Right cardiac atrium (tissue), 5 donors: ENCODE measurements at places on chromosomes 5 and 9. TPM values are rescaled to one million over a fixed set of nuclear protein-coding genes. Genes with fewer than 3 reads are reported as not detected.

DNA sequence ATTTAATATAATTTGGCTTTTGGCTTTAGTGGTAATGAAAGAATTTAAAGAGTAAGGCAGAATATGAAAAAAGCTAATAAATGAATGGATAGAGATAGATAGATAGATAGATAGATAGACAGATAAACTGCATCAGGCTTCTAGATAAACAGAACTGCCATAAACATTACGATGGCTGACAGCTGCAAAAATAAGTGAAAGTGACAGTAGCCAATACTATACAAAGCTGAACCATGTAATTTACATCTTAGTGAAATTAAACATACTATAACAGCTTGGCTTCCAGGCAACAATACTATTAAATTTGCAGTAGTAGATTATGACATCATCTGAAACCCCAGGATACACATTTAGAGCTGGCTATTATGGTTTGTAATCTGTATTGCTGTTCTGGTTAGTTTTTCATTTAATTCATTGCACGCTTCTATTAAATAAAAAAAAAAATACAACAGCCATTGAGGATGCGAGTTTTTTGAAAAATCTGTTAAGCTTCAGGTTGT is 1354.8 kb downstream of the PTPRD start:
- no peak for DNase-seq

DNA sequence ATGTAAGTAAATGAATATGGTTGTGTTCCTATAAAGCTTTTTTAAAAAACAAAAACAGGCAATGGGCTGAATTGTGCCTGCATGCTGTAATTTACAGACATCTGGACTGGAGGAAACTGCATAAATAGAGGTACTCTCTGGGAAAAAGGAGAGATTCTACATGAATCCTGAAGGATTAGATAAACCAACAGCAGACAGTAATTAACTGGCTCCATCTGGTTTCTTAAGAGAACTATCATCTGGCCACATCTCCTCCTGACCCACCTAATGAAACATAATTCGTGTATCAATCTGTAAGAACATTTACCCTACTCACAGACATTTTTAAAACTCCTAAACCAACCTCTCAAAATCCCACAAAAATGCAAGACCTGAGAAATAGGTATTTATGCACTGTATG is 528.1 kb upstream of the ST8SIA4 start:
- no peak for DNase-seq

DNA sequence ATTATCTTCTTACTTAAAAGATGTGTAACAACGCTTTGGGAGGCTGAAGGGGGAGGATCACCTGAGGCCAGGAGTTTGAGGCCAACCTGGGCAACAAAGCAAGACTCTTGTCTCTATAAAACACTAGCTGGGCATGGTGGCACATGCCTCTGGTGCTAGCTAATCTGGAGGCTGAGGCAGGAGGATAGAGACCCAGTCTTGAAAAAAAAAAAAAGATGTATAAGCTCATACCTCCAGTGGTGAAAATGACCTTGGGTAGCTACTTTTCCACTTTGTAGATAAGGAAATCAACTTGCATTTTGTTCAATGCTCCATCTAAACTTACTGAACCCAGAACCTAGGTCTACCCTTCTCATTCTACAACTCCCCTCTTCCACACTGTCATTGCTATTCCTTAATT is 16.6 kb downstream of the ARRDC3 start:
- DNase-seq, result no peak

GRCh38 chr5:18497089-18497488 is 862.8 kb downstream of the TAF11L14 start:
- no peak for DNase-seq

DNA sequence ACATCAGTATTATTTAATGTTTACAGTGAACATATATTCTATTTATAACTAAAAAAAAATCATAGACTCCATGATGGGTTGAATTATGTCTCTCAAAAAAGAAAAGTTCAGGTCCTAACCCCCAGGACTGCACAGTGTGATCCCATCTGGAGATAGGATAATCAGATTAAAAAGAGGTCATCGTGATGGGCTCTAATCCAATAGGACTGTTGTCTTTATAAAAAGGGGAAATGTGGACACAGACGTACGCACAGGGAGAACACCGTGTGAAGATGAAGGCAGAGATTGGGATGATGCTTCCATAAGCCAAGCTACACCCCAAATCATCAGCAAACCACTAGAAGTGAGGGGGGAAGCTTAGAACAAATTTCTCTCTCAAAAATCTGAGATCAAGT is 221.4 kb downstream of the SNX18 start:
- DNase-seq, result no peak

DNA sequence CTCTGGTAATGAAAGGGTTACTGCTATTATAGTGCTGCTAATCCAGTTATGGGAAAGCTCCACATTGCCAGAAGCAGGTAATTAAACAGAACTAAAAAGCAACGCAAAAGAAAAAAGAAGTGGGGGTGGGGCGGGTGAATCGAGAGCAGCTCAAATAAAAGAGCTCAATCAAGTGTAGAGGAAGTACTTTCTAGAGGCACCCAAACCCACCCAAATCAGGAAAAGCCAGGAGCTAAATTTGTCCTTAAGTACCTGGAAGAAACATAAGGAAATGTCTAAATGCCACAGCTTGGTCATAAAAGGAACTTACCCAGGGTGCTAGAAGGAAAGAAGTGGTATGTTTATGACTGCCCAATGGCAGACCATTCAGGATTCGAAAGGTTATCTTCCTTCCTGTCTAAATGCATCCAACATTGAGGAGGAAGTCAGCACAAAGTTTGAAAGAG is 2.4 kb upstream of the RNF145 start:
- DNase-seq, result no peak

DNA sequence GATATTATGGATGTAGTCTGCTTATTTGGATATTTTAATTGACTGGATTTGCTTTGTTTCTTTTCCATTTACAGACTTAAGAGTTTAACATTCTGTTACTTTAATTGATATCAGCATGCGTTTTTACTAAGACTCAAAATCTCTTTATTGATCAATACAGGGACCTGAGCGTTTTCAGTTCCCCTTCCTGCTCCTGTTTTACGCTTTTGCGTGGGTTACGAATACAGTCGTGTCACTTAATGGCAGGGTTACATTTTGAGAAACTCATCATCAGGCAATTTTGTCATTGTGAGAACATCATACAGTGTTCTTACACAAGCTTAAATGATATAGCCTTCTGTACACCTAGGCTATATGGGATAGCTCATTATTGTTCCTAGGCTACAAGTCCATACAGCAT is 65.2 kb downstream of the PBX3 start:
- no peak for DNase-seq

DNA sequence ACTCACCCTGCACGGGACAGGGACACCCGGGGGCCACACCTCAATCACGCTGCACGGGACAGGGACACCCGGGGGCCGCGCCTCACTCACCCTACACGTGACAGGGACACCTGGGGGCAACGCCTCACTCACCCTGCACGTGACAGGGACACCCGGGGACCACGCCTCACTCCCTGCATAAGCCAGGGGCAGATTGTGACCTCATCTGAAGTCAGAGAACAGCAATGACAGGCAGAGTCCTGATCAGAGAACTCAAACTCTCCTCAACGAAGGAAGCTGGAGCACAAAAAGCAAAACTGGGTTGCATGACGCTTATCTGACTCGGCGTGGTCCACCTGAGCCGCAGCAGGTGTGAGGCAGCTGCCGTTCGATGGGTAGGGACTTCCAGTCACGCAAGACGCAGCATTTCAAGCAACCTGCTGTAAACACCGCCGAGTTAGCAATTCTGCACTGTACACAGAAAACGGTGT is 3.2 kb downstream of the TERT start:
- DNase-seq, result peak; percentile 13

- DNase-seq, result no peak
Measured at GRCh38 chr9:127470662-127471061, 19.4 kb downstream of the LRSAM1 start.

DNA sequence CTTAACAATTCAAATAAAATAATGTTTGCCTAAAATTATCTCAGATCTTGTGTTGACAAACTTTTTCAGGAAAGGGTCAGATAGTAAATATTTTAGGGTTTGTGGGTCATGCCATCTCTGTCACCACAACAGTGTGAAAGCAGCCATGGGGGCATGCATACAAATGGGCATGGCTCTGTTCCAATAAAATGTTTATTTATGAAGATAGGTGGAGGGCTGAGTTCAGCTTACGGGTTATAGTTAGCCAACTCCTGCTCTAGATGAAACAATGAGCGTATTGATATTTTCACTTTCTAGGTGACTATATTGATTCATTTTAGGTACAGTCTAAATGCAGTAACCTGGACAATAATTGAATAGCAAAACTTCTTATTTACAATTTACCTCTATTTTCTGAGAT is 533.8 kb upstream of the CLINT1 start:
- DNase-seq, result no peak

GRCh38 chr5:158619083-158619788 is 480.5 kb downstream of the EBF1 start:
- DNase-seq, result no peak

- no peak for DNase-seq
Measured at GRCh38 chr5:11903121-11903613, 1.1 kb downstream of the CTNND2 start.

DNA sequence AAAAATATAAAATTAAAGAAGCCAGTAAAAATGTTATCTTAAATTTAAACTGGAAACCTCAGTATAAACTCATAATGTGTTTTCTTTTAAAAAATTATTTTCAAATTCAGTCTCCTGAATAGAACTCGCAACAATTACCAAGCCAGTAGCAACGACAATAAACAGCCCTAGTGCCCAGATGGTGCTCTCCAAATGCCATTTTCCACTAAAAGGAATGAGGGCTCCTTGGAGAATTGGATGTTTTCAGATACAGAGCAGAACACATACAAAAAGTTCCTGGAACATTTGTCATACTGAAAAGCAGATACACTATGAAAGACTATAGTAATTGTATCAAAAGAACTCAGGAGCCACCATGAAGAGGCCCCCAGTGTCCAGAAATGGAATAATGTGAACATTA is 97.4 kb downstream of the TMC1 start:
- DNase-seq, result no peak

GRCh38 chr5:80192507-80193241 is 63.2 kb downstream of the SERINC5 start:
- DNase-seq, result peak; percentile 56

DNA sequence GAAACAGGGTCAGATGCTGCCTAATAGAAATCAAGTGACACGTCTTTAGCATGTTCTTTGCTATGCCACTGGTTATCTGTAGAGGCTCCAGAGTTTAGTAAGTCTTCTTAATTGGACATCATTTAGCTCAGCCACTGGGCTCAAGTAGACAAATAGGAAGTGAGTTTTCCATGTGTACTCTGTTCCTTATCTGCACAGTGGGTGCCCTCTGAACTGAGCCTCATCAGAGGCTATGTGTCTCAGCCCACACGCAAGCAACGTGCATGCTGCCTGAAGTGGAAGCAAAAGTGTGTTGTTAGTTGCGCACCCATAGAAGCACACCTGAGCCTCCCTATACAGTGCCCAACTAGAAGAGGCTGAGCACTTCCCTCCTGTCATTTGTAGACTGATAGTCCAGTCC is 134.7 kb downstream of the SEMA5A start:
- no peak for DNase-seq

DNA sequence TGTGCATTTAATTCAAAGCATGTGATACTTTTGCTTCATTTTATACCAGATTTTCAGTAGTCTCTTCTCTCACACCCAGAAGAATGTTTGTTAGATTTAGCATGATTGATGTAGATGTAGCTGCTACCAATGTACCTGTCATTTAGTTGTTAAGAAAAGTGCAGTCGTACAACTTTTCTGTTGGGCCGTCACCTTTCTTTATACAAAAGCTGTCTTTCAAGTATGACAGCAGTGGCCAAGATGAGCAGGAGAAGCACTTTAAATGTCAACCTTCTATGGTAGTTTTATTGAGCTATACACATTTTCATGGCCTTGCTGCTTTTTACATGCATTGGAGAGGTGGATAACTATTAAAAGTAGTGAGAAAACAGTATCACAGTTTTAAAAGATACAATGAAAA is 77.7 kb upstream of the PTPRD start:
- DNase-seq, result no peak

DNA sequence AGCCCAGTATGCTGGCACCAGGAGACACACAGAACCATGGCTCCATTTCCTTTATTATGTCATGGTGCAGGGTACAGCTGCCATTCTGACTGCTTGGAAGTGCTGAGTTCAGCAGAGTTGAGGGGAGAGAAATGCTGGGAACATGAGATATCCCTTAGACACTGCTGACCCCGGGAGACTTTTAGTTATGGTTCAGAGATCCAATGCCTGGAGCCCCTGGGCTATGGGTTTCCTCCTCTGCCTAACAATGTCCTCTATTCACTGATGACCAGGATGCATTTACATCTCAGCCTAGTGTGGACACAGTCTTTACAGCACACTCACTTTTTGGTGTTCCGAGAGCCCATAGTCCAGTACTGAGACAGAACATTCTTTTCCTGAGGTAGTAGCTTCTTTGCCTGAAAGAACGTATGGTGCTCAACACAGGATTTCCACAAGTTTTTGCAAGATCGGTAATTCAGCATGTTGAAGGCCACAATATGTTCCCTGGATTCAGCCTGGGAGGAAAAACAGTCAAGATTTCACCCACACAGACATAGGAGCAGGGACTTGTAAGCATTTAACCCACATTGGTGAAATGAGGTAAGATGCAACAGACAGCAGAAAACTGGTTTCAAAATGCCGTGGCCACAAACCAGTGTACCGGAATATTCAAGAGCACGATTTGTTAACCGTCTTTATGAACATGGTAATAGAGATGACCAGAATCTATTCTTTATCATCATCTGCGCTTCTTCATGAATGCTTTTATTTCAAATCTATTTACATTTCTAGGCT is 71.3 kb downstream of the PTPN3 start:
- no peak for DNase-seq

GRCh38 chr9:93130861-93131481 is 3.1 kb downstream of the NINJ1 start:
- peak; percentile 82 for DNase-seq

GRCh38 chr5:12959713-12960112 is 984.8 kb downstream of the DNAH5 start:
- no peak for DNase-seq

- no peak for DNase-seq
Measured at GRCh38 chr5:76514292-76514691, 108.9 kb downstream of the F2RL2 start.

DNA sequence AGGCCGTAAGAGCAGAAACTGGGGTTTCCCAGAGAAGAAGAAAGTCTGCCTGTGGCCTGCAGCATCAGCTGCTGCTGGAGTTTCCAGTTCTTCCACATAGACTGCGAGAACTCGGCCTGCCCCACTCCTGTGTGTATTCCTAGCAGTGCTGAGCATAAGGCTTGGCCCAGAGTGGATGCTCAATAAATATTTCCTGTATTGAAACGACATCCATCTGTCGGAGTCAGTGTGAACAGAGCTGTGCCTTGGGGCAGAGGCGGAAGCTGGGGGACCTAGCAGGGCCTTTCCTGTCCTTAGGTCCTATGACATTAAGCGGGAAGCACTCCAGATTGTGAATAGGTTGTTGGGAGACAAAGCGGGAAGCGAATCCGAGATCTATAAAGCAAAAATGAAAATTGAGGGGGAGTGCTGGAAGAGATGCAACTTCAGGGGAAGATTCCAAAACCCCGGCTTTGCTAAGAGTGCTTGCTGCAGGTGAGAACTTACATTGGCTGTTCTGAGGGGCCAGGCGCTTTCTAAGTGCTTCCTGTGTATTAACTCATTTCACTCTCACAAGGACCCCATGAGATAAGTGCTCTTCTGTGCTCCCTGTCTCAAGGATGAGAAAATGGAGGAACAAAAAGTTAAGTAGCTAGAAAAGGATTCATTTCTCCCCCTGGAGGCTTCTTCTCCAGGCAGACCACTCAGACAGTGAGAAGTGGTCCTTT is 76.1 kb upstream of the CXCL14 start:
- DNase-seq, result no peak

NELFB gene
- total RNA-seq, result 35.6 TPM

GDNF gene
- total RNA-seq, result 0.41 TPM

GRM6 gene
- total RNA-seq, result not detected

GABRA6 gene
- not detected for total RNA-seq

YIPF5 gene
- total RNA-seq, result 32.7 TPM

S100Z gene
- not detected for total RNA-seq
